ENCODE measurements at places on chromosomes 7 and 10. TPM values are rescaled to one million over a fixed set of nuclear protein-coding genes. Genes with fewer than 3 reads are reported as not detected.

GRCh38 chr7:124965553-124965952, 35.9 kb upstream of the POT1 start:
- DNase-seq = no peak

- no peak for DNase-seq
Observed at GRCh38 chr10:52220947-52221346, 93.1 kb upstream of the DKK1 start.

Gene TASOR2
- 26.7 TPM for polyA plus RNA-seq

Gene PNLIPRP1
- polyA plus RNA-seq = not detected

- peak; percentile 1 for DNase-seq
Observed at GRCh38 chr7:133481676-133482075, 228.8 kb downstream of the EXOC4 start.

- DNase-seq = no peak
Observed at GRCh38 chr7:81150951-81151361, 232.1 kb upstream of the SEMA3C start.

- no peak for DNase-seq
Observed at GRCh38 chr10:24446739-24447138, 237.8 kb downstream of the KIAA1217 start.

DNA sequence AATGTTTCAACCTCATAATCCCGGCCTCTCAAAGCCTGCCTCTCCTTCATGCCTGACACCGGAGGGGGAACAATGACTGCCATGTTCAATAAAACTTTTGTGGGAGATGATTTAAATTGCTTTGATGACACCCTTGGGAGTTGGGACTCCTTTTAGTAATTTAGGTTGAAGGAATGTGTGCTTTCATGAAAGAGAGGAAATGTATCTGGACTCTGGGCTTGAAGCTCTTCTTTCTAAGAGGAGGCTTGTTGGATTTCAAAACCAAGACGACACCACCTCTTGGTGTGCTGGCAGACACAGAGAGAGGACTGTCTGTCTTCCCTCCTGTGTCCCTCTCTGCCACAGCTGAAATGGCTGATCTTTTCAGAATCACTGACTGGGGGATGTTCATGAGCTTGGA, 168.1 kb downstream of the GALNT17 start:
- DNase-seq = no peak

DNA sequence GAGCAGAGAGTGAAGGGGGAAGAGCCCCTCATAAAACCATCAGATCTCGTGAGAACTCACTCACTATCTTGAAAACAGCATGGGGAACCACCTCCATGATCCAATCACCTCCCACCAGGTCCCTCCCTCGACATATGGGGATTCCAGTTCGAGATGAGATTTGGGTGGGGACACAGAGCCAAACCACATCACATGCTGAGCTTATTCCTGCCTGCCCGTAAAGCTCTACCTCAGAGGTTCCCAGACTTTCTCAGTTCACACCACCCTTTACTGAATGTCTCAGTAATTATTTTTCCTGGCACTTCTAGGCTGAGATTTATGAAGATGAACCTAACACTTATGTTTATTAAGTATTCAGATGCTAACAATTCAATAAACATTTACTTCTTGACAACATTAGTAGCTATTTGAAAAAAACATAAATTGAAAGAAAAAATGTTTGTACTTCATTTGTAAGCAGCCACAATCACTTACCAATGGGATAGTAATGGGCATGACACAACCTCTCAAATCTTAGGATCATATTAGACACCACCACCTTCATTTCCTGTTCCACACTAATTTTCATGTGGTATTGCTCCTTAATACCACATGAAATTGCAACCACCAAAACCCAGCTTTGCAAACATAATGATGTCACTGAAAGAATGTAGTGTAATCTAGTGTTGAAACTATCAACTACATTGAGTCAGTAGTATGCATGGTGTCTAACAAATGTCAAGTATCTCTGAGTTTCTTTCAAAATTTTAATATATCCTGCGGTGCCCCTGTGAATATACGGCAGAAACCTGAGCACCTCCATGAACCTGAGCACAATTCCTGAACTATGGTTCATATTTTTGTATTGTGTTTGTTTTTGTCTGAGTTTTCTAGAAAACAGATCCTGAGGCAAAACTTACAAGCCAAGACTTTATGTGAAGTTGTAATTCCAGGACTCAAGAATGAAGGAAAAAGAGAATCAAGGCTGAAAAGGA, 4.5 kb upstream of the DGKI start:
- DNase-seq = no peak

GRCh38 chr10:17737027-17737965, 14.7 kb upstream of the TMEM236 start:
- peak; percentile 30 for DNase-seq

DNA sequence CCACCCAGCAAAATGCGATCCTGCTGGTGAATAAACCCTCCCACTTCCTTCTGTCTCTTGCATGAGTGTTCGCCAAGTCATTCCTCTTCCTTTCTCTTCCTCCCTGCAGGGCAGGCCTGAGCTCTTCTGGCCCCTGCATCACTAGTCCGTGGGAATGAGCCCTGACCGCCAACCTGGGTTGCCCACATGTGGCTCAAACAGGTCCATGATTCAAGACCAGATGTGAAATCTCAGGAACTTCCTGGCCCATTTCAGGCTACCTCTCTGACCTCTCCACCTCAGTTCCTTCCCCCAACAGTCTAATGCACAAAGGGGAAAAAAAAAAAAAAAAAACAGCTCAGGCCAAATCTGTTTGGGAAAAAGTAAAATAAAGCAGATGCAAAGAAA, 5.4 kb upstream of the YWHAG start:
- peak; percentile 69 for DNase-seq

- DNase-seq = no peak
Observed at GRCh38 chr10:114070710-114071109, 27.0 kb downstream of the ADRB1 start.

- no peak for DNase-seq
Observed at GRCh38 chr10:88042160-88043100, 179.0 kb downstream of the PTEN start.

Gene CLEC2L
- polyA plus RNA-seq = 0.13 TPM

DNA sequence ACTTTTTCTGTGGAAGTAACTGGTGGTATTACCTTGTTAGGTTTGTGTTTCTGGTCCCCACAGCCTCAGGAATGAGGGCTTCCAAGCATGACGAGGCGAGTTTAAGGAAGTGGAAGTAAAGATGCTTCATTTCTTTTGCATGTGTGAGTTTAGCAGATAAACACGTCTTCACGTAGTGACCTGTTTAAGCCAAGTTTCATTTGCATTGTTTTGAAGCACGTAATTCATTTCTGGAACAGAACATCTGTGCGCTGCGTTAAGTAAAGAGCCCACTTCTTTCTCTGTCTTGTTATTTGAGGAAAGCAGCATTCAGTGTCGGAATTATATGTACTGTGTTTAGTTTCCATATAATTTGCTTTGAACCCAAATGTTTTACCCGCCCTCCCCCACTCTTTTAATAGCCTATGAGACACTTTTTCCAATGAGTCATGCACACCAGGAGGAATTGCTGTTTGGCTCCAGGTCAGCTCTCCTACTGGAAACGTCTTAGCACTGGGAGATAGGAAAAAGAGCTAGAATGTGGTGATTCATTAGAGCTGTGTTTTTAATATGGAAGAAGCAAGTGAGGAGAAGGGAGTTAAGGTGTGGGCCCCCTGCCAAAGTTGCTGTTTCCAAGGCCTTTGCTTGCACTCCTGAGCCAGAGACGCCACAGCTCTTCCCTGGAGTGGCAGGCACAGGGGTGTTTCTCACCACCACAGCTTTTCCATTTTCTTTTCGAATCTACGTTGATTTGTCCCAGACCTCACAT, 36.7 kb downstream of the BTBD16 start:
- DNase-seq = peak; percentile 93

DNA sequence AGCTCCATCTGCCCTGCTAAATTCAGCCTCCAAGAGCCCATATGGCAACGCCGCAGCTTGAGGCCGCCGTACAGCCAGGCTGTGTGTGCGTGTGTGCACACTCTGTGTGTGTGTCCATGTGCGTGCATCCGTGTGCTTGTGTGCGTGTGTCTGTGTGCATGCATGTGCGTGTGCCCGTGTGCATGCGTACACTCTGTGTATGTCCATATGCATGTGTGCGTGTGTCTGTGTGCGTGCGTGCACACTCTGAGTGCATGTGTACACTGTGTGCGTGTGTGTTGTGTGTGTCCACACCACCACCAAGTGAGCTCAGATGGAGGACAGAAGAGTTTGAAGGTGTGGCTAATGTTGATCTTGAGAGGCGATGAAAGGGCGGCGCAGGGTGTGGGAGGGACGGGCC, 30.0 kb downstream of the SMKR1 start:
- no peak for DNase-seq

GRCh38 chr7:147804032-147804431, 786.5 kb upstream of the C7orf33 start:
- no peak for DNase-seq

Gene TMEM225B
- polyA plus RNA-seq = 0.59 TPM

Gene TLX1
- not detected for polyA plus RNA-seq

DNA sequence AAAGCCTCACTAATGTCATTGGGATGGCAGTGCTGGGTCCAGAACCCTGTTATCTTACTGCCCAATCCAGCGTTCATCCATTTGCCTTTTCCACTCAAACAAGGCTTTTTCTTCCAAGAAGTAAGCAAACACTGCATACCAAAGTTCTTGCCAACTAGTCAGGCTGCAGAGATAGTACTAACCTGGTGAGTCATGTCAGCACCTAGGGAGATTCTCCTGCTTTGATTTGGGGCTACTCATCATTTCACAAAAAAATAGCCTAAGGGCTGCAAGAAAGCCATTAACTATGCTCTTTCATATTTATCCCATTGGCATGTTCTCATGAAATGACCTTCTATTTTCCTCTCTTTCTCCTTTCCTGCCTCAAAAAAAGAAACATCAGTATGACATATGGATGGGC, 142.6 kb downstream of the TWIST1 start:
- no peak for DNase-seq

Gene TRIP6
- 38.5 TPM for polyA plus RNA-seq

DNA sequence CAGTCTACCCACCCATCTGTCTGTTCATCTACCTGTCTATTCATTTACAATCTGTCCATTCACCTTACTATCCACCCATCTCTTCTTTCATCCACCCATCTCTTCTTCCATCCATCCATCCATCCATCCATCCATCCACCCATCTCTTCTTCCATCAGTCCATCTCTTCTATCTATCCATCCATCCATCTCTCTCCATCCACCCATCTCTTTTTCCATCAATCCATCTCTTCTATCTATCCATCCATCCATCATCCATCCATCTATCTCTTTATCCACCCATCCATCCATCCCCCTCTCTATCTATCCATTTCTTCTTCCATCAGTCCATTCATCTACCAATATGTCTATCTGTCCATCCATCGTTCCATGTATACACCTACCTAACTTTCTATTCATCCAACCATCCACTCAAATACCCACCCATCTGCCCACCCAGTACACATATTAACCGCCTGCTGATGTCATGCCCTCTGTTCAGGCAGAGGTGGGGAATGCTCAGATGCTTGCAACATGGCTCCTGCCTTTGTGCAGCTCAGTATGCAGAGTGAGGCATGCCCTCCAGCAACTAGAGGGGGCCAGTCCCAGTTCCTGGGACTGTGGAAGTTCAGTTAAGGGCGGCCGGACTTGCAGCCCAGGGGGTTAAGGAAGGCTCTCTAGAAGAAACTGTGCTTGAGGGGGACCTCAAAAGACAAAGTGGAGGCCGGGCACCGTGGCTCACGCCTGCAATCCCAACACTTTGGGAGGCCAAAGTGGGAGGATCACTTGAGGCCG, 11.3 kb upstream of the MLXIPL start:
- DNase-seq = no peak

Gene HTRA1
- 31.9 TPM for polyA plus RNA-seq

GRCh38 chr10:97578171-97578844, 5.7 kb downstream of the ANKRD2 start:
- DNase-seq = no peak

DNA sequence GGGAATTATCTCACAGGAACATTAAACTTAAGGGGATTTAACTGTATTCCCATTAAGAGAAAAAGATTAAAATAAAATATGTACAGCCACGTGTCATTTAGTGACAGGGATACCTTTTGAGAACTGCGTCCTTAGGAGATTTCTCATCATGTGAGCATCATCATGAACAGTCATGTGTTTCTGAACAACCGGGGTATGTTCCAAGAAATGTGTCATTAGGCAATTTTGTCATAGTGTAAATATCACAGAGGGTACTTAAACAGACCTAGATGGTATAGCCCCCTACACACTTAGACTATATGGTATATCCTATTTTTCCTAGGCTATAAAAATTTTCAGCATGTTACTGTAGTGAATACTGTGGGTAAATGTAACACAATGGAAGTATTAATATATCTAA, 840.3 kb downstream of the CNTNAP2 start:
- DNase-seq = no peak

- DNase-seq = peak; percentile 61
Observed at GRCh38 chr10:93074147-93074596, 479 bp downstream of the CYP26A1 start.

- no peak for DNase-seq
Observed at GRCh38 chr7:29652556-29652955, 88.9 kb downstream of the PRR15 start.

DNA sequence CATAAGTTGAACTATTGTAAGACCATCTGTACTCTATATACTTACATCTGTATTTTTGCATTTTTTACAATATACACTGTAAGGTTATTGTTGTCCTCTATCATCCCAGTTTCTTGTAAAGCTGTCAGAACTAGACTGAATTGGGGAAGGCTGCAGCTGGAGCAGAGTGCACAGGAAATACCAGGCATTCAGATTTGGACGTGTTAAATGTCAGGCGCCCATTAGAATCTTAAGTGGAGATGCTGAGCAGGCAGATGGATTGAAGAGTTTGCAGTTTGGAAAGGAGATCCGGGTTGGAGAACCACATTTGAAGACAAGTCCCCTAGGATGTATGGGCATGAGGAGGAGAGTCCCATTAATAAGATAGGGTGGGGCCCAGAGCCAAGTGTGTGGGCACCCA, 40.4 kb downstream of the MTURN start:
- DNase-seq = no peak

GRCh38 chr7:26195867-26196657, 4.5 kb downstream of the HNRNPA2B1 start:
- DNase-seq = no peak

- DNase-seq = peak; percentile 12
Observed at GRCh38 chr7:111132833-111133232, 41.9 kb downstream of the LRRN3 start.

Gene C10orf105
- polyA plus RNA-seq = not detected

DNA sequence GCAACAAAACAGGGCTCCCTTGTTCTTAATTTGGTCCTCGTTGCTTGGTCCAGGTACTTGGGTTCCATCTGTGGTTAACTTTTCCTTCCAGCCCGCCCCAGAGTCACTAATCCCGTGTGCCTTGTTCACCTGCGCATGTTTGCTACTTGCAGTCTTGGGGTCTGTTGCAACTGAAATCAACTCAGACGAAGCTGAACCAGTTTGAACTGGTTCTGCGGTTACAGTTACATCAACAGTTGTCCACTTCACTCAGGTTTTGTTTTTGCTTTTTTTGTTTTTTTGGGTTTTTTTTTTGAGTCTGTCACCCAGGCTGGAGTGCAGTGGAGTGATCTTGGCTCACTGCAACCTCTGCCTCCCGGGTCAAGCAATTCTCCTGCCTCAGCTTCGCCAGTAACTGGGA, 34.7 kb downstream of the TRRAP start:
- no peak for DNase-seq

GRCh38 chr10:96417441-96417840, 58.6 kb upstream of the OPALIN start:
- DNase-seq = no peak

GRCh38 chr10:24762966-24763623, 39.4 kb upstream of the ARHGAP21 start:
- no peak for DNase-seq

- DNase-seq = peak; percentile 65
Observed at GRCh38 chr10:99548041-99548530, 15.3 kb downstream of the NKX2-3 start.

Gene CALY
- 0.73 TPM for polyA plus RNA-seq

Gene TMEM270
- polyA plus RNA-seq = not detected

Gene PAOX
- 1.8 TPM for polyA plus RNA-seq
